Progenitor cell of endocrine pancreas (in vitro differentiated cells): ENCODE measurements at places on chromosomes 3 and 15. TPM values are rescaled to one million over a fixed set of nuclear protein-coding genes. Genes with fewer than 3 reads are reported as not detected.

TRIM42 gene
- not detected in 2 replicates for total RNA-seq

GLDN gene
- total RNA-seq, result 0.12 and 0.18 TPM in 2 replicates

MST1 gene
- total RNA-seq, result 45.2 and 47.5 TPM in 2 replicates

IQCF5 gene
- not detected in 2 replicates for total RNA-seq

DZIP1L gene
- 81.9 and 85.7 TPM in 2 replicates for total RNA-seq

ZNF774 gene
- total RNA-seq, result 9.5 and 13.8 TPM in 2 replicates

CHRNB4 gene
- 1.0 and 2.4 TPM in 2 replicates for total RNA-seq

ARHGEF26 gene
- 10.0 and 10.8 TPM in 2 replicates for total RNA-seq

IL5RA gene
- total RNA-seq, result 0.11 TPM in 1 of 2 replicates, not detected in the other

DNA sequence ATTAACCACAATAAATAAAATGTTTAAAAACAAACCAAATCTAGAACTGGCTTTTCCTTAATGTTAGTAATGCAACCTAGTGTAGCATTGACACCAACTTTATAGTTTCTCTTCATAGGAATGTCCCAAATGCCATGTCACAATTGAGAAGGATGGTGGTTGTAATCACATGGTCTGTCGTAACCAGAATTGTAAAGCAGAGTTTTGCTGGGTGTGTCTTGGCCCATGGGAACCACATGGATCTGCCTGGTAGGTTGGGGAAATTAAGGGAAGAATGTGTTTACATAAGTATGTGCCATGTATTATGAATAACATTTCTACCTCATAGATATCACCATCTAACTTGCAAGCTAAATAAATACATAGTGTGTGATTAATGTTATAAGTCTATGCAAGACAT is 84.4 kb upstream of the GOLGA6B start:
- no peak for DNase-seq

DNA sequence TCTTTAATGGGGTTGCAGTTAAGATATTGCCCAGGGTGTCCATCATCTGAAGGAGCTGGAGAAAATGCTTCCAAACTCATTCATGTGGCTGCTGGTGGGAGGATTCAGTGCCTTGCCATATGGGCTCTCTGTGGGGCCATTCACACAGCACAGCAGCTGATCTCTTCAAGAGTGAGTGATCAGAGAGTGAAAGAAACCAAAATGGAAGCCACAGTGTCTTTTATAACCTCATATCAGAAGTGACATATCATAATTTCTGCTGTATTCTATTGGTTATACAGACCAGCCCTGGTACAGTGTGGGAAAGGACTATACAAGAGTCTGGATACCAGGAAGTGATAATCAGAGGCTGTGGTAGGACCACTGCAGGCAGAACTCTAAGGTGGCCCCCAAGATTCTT is 33.6 kb downstream of the HHLA2 start:
- DNase-seq, result no peak

DNA sequence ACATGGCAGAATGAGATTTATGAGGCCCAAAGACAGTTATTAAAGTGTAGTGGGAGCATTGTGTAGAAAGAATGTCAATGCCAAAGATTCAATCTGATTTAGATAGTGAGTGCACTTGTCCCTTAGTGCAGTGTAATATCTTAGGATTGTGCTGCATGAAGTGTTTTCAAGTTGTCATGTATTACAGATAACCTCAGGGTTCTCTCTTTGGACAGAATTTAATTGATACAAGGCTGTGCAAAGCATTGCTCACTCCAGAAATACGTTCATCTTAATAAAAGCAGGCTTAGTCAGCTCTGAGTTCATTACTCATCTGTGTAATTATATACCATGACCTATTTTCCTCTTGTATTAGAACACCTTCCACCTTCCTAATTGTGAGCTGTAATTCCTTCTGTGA is 16.0 kb upstream of the GPR171 start:
- DNase-seq, result no peak

DNA sequence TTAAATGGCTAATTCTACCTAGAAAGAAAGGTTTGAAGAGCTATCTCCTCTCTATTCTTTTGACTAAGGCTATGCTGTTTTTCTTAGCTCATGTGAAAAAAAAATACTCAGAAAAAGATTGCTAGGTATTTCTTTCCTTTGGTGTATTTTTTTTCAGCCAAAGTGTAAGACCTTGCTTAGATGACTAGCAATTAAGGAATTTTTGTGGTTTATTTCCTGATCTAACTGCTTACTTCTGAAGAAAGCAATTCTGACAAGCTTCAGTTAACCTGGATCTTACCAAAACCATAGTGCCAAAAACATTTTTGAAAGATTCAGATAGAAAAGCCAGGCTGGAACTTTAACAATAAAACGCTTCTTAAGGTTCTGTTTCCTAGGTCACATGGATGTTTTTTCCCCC is 315.6 kb downstream of the SOX2 start:
- no peak for DNase-seq

DNA sequence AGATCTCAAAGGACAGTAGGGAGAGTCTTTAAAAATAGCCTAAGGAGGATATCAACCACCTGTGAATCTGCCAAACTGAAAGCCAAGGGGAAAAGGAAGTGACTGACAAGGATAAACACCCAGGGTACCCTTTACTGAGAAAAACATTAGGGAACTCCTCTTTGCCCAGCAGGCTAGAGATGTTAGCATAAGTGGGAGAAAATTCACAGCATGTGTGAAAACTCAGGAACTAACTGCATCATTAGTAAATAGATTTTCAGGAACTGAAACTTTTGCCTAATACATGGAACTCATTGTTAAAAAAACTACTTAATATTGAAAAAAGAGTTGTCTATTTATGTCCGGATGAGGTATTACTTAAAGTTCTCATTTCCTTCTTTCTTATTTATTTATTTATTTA is 375.5 kb downstream of the NTRK3 start:
- DNase-seq, result no peak

DNA sequence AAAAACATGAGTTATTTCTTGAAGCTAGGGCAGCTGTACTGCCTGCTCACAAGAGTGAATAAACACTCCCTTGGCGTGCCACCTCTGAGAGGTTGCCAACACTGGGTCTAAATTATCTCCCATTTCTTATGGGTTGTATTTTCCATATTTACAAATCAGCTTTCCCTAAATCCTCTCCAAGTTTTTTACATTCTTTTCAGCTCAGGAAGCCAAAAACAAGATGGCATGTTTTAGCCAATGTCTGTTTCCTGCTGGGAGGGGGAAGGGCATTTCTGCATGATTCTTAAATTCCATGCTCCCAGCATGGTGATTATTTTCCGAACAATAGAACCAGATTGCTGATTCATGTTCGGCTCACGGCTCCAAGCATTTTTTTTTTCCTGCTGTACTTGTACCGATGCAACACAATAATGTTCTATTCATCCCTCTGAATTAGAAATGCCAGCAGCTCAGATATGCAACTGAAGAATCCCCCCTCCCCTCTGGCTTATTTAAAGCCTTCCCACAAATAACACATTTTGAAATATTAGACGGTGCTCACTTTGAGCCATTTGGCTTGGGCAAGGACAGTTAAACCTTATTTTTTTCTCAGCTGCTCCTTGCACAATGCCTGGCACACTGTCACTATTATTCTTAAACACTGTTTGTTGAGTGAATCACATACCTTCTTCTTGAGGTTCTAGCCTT is 252.5 kb downstream of the THRB start:
- no peak for DNase-seq

- DNase-seq, result no peak
Measured at GRCh38 chr3:78725703-78726246, 1042.0 kb downstream of the ROBO1 start.

GRCh38 chr15:31437686-31438085 is 111.1 kb downstream of the KLF13 start:
- no peak for DNase-seq

DNA sequence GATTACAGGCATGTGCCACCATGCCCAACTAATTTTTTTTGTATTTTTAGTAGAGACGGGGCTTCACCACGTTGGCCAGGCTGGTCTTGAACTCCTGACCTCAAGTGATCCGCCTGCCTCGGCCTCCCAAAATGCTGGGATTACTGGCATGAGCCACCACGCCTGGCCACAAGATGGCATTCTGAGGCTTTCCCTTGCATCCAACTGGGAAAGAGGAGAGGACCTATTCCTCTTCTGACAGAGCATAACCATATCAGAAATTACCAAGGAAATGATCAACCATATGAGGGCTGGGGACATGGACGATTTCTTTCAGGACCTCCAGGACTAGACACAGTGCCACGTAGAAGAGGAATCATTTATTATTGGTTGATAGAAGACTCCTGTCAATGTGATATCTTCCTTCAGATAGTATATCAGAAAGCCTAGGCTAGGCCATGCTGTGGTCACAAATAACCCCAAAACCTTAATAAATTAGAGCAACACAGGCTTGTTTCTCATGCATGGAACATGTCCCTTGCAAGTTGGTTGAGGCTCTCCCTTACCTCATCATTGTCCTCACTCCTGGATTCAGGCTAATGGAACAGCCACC is 372.3 kb upstream of the IL12A start:
- no peak for DNase-seq

DNA sequence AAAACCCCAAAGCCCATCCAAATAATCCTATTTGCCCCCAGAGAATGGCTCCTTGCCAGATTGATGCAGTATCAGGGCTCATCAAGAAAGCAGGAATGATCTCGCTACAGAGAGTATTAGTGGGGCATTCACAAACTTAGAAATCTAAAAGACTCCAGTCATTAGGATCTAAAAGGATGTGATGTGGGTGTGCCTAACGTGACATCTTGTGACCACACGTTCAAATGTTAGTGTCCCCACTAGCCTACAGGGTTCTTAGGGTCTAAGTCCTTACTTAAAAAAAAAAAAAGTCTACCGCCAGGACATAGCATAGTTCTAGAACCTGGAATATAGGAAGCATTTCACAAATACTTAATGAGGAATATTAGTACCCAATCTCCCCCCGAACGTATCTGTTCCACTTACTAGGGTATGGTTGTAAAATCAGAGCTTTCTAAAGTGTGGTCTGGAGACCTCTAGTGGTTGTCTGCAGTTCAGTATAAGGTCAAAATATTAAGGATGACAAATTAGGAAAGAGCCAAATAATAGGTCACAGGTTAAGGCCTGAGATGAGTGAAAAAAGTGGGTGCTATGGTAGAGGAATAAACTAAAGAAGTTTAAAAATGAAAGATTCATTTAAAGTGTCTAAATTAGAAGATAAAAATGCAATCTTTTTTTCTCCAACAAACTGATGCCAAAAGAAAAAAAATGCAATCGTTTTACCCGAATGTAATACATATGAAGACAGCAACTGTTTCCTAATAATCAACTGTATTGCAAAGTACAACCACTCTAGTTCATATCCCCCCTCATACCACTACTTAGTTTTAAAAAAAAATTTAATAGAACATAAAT is 4.2 kb upstream of the CHRM5 start:
- no peak for DNase-seq

GRCh38 chr3:14609506-14609905 is 42.1 kb upstream of the CCDC174 start:
- no peak for DNase-seq

GRCh38 chr3:126927846-126928245 is 55.1 kb upstream of the PLXNA1 start:
- no peak for DNase-seq

GRCh38 chr3:13217736-13218540 is 144.7 kb upstream of the IQSEC1 start:
- DNase-seq, result no peak

DNA sequence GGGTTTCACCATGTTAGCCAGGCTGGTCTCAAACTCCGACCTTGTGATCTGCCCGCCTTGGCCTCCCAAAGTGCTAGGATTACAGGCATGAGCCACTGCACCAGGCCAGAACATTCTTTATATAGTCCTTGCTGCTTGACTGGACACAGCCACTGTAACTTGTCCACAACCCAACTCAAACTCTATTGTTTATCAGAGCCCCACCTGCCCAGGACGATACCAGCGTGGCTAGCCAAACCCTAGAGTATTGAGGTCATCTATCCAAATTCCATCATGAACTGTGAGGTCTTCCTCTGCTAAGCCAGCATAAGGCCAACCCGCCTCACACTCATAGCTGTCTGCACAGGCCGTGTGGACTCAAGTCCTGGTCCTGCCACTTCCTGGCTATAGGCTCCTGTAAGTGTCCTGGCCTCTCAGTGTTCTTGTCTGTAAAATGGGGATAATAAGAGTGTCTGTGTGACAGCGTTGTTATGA is 63.9 kb downstream of the DAPK2 start:
- DNase-seq, result no peak

- no peak for DNase-seq
Measured at GRCh38 chr3:188673646-188674186, 498.1 kb upstream of the TPRG1 start.

GRCh38 chr15:64379216-64379960 is 1.9 kb downstream of the PCLAF start:
- no peak for DNase-seq
